Cardiac atrium fibroblast (primary cell): ENCODE measurements at places on chromosomes 7 and 10. TPM values are rescaled to one million over a fixed set of nuclear protein-coding genes. Genes with fewer than 3 reads are reported as not detected.

FAM24B gene
- 0.81 TPM in 1 of 2 replicates, not detected in the other for total RNA-seq

KCNIP2 gene
- 0.54 and 0.97 TPM in 2 replicates for total RNA-seq

CLCN1 gene
- total RNA-seq, result not detected in 2 replicates

MICALL2 gene
- total RNA-seq, result 18.5 and 48.4 TPM in 2 replicates

OPALIN gene
- total RNA-seq, result not detected in 2 replicates

ELN gene
- 22.7 and 36.3 TPM in 2 replicates for total RNA-seq

UNCX gene
- total RNA-seq, result not detected in 2 replicates

POLR2J2 gene
- 1.6 TPM in 1 of 2 replicates, not detected in the other for total RNA-seq

DLX6 gene
- not detected in 2 replicates for total RNA-seq

BICC1 gene
- total RNA-seq, result 81.6 and 121 TPM in 2 replicates

MMRN2 gene
- total RNA-seq, result 6.1 and 6.8 TPM in 2 replicates

OR2A42 gene
- total RNA-seq, result not detected in 2 replicates

BBS9 gene
- 7.8 and 11.2 TPM in 2 replicates for total RNA-seq

TLX1 gene
- not detected in 2 replicates for total RNA-seq

FXYD4 gene
- total RNA-seq, result not detected in 2 replicates

MINDY4 gene
- total RNA-seq, result 7.9 and 8.6 TPM in 2 replicates

CPA1 gene
- 0.54 TPM in 1 of 2 replicates, not detected in the other for total RNA-seq

THSD7A gene
- total RNA-seq, result 2.6 and 3.1 TPM in 2 replicates

C10orf67 gene
- total RNA-seq, result not detected in 2 replicates

SSC4D gene
- 0.16 and 0.18 TPM in 2 replicates for total RNA-seq

LRGUK gene
- not detected in 2 replicates for total RNA-seq

GPR26 gene
- not detected in 2 replicates for total RNA-seq

ZNF503 gene
- 5.8 and 10.8 TPM in 2 replicates for total RNA-seq

CYP3A5 gene
- total RNA-seq, result not detected in 2 replicates

KIAA1549 gene
- 0.54 and 1.3 TPM in 2 replicates for total RNA-seq

HERC4 gene
- 31.3 and 33.2 TPM in 2 replicates for total RNA-seq

HGF gene
- total RNA-seq, result 117 and 150 TPM in 2 replicates

TAC1 gene
- 5.2 TPM in 1 of 2 replicates, not detected in the other for total RNA-seq

KCND2 gene
- total RNA-seq, result 0.18 and 0.32 TPM in 2 replicates

TWNK gene
- total RNA-seq, result 6.5 and 12.0 TPM in 2 replicates

PPIA gene
- total RNA-seq, result 3,489 and 3,534 TPM in 2 replicates

CLEC2L gene
- total RNA-seq, result not detected in 2 replicates

IGFBP1 gene
- total RNA-seq, result 5.8 and 12.8 TPM in 2 replicates

CYREN gene
- total RNA-seq, result 30.7 and 32.7 TPM in 2 replicates

ETV1 gene
- total RNA-seq, result 4.3 and 6.3 TPM in 2 replicates

ACTR3C gene
- not detected in 2 replicates for total RNA-seq

SLC18A2 gene
- total RNA-seq, result not detected in 2 replicates

HOXA10 gene
- total RNA-seq, result under 0.01 TPM in 1 of 2 replicates, not detected in the other

CFAP46 gene
- 0.81 TPM in 1 of 2 replicates, not detected in the other for total RNA-seq

CFAP70 gene
- 0.16 and 0.18 TPM in 2 replicates for total RNA-seq

PLAC9 gene
- total RNA-seq, result 89.7 and 128 TPM in 2 replicates

ATP6V0A4 gene
- not detected in 2 replicates for total RNA-seq

ERCC6 gene
- 35.4 and 58.8 TPM in 2 replicates for total RNA-seq

CEP41 gene
- total RNA-seq, result 6.9 and 9.4 TPM in 2 replicates

IDI2 gene
- not detected in 2 replicates for total RNA-seq

GHRHR gene
- total RNA-seq, result not detected in 2 replicates

SPRN gene
- 1.3 and 2.9 TPM in 2 replicates for total RNA-seq

OR2A5 gene
- total RNA-seq, result not detected in 2 replicates

IL6 gene
- total RNA-seq, result 184 and 291 TPM in 2 replicates

CD36 gene
- total RNA-seq, result 0.18 and 0.32 TPM in 2 replicates

ACHE gene
- 0.16 TPM in 1 of 2 replicates, not detected in the other for total RNA-seq

SPDYE8 gene
- total RNA-seq, result not detected in 2 replicates

UPK3B gene
- not detected in 2 replicates for total RNA-seq

STEAP4 gene
- 2.0 and 38.9 TPM in 2 replicates for total RNA-seq

UBE2H gene
- total RNA-seq, result 52.4 and 63.8 TPM in 2 replicates

FKBP6 gene
- not detected in 2 replicates for total RNA-seq
